ENCODE measurements at places on chromosomes 1 and 21. TPM values are rescaled to one million over a fixed set of nuclear protein-coding genes. Genes with fewer than 3 reads are reported as not detected.

Gene SLC22A15
- 1.8 TPM for polyA plus RNA-seq

Gene SLC2A5
- 230 TPM for polyA plus RNA-seq

- no peak for DNase-seq
Observed at GRCh38 chr1:178521241-178521640, 8.3 kb downstream of the TEX35 start.

GRCh38 chr1:99270646-99271045 lies 6.4 kb downstream of the PLPPR4 start:
- DNase-seq = no peak

- DNase-seq = no peak
Observed at GRCh38 chr21:44058652-44058964, 46.5 kb downstream of the TRAPPC10 start.

DNA sequence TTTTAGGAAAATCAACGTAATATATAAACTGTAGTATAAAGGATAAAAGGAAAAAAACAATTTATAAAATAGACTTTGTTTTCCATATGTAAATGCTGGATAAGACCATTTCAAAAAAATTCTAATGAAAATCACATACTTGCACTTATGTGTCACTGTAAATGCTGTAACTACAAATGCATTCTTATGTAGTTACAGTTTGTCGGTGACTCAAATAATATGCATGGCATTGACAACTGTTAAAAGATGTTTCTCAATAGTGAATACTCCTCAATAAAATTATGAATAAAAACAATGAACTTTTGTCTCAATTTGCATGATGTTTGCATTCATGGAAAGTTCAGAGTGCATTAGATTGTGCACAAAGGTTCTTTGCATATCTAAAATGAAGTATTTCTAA lies 614.0 kb upstream of the CHRM3 start:
- DNase-seq = no peak
